Caco-2 (cell line): ENCODE measurements at places on chromosomes 7 and 10. TPM values are rescaled to one million over a fixed set of nuclear protein-coding genes. Genes with fewer than 3 reads are reported as not detected.

DNA sequence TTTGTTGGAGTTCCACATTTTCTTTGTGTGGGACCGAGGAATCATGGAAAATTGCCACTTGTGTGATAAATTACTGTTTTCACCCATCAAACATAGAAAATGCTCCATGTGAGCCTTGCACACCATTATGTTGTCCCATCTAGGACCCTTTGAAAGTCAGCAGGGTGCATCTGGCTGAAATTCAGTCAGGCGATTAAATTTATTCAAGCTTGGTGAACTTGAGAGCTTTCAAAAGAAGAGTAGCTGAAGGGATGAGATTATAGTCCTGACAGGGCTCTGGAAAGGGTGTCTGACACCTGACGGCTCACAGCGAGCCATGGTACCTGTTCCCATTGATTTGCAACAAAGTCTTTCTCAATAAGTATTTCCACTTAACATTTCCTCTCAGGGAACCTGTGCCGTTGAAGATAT is 399.7 kb upstream of the ETV1 start:
- no peak overlapping the region for H3K27ac ChIP-seq
- H3K27me3 ChIP-seq = no peaks in the 10 kb centered on the region
- no peaks in the 10 kb centered on the region for H3K4me1 ChIP-seq
- H3K4me3 ChIP-seq = no peak overlapping the region
- DNase-seq = no peak
- H3K36me3 ChIP-seq = no peaks in the 10 kb centered on the region

Gene RFC2
- total RNA-seq = 64.9 and 75.6 TPM in 2 replicates

Gene TMEM176B
- 31.4 and 35.8 TPM in 2 replicates for total RNA-seq

DNA sequence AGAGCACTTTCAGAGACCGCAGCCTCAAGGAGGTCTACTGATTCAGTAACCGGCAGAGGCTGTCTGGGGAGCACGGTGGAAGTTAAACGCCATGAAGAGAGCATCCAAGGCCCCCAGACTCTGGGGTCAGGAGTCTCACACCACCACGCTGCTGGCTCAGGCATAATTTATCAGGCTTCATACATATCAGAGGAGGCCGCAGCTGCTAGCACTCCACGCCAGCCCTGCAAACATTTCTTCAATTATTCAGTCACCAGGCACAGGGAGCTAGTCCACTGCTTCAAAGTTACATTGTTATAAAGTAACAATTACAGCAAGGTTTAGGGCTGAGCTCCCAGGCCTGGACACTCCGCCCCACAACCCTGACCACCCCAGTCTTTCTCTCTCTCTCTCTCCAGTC is 97.8 kb downstream of the PAXIP1 start:
- no peak overlapping the region for H3K4me3 ChIP-seq
- H3K27me3 ChIP-seq = no peaks in the 10 kb centered on the region
- H3K27ac ChIP-seq = no peak overlapping the region

GRCh38 chr7:79036356-79036755 is 417.1 kb downstream of the MAGI2 start:
- no peaks in the 10 kb centered on the region for H3K4me1 ChIP-seq
- no peaks in the 10 kb centered on the region for H3K27me3 ChIP-seq
- no peak for DNase-seq
- H3K36me3 ChIP-seq = no peaks in the 10 kb centered on the region

DNA sequence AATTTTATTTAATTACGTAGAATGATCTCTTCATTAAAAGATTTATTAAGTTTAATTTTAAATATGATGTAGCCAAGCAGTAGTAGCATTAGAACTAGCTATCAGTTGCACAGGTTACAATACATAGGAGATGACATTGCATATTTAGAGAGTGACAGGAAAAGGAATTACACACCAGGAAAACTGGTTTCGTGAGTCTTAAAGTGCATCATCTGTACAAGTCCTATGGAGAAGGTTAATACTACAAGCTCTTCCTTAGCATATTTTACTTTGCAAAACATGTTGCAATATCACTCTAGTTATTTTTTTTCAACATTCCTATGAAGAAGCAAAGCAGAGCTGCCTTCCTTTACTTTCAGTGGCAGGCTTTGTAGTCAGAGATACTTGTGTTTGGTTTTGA is 20.2 kb upstream of the SEM1 start:
- no peak for DNase-seq
- H3K4me1 ChIP-seq = no peaks in the 10 kb centered on the region
- H3K36me3 ChIP-seq = no peaks in the 10 kb centered on the region
